ENCODE measurements at places on chromosomes 1 and 21.

DNA sequence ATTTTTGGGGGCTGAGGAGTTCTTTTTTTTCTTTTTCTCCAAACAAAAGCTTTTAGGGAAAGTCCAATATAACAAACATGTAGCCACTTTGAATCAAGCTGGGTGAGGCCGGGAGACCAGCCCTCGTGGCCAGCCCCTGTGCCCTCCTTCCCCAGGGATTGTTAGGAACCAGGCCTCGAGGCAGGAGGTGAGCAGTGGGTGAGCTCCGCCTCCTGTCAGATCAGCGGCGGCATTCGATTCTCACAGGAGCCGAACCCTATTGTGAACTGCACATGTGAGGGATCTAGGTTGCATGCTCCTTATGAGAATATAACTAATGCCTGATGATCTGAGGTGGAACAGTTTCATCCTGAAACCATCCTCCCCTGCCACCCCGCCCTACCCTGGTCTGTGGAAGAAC, 41.8 kb upstream of the TTC22 start:
- DNase-seq = no peak

GRCh38 chr21:20882462-20883407, 115.5 kb upstream of the NCAM2 start:
- no peak for DNase-seq

- DNase-seq = no peak
Measured at GRCh38 chr1:19036041-19036812, 79.8 kb upstream of the IFFO2 start.

DNA sequence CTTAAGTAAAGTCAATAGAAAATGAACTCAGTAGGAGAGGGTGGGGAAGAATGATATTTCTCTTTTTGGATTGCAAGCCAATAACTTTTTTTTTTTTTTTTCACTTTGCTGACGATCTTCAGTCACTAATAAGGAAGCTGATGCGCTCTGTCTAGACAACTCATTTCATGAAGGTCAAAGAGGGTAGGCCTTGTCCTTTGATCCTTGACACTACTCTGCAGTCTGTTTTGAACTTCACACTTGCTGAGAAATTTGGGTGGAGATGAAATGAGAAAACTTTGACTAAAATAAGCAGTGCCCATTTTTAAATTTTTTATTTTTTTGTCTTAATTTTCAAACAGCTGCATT, 20.9 kb upstream of the PLXNA2 start:
- DNase-seq = no peak

DNA sequence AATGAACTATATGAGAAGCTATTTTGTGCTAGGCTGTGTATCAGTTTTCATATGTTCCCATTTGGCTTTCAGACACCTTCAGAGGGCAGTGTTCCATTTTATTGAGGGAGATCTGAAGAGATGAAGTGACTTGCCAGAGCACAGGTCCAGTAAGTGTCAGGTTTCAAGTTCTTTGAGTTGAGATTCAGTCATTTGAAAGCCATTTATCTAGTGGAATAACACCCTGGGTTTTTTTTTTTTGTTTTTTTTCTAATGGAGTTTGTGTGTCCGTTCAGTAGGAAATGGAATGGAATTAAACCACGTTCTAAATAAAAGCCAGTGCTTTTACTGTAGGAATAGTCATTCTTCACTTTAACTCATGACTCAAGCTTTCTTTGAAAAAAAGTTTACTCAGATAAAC, 652.9 kb upstream of the USP24 start:
- DNase-seq = no peak

DNA sequence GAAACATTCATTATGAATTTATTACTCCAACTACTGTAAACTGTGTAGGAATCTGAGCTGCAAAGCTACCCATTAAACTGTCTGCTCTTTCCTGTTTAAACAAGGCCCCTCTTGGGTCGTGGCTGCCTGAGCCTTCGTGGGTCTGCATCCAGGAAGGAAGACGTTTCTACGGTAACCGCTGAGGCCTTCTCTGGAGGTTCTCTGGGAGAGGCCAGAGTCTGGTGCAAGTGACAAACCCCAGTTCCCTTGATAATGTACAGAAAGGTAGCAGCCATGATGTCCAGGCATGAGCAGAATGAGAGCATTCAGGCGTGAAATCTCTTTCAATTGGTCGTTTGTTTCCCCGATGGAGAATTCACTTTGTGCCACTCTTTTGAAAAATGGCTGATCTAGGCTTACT, 350.2 kb downstream of the PLPP3 start:
- DNase-seq = no peak

- DNase-seq = no peak
Measured at GRCh38 chr1:118151312-118151937, 33.6 kb downstream of the SPAG17 start.

All from brain pericyte (primary cell).